ENCODE measurements at places on chromosomes 4 and X. TPM values are rescaled to one million over a fixed set of nuclear protein-coding genes. Genes with fewer than 3 reads are reported as not detected.

DNA sequence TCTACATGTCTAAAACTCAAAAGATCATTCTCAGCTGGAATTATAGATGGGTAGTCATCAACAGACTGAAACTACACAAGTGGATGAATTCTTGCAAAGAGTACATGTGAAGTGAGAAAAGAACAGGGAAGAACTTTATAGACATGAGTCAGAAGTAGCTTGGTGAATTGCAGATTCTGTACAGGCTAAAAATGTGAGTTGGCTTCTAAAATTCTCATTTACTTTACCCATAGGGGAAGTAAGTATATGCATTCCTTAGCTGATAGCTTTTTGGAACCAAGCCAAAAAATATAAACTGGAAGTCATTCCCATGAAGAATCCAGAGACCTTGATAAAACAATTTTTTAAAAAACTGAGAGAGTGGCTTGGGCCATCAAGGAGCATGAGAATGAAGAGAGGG, 584.2 kb upstream of the FTHL17 start:
- DNase-seq, result no peak

GRCh38 chrX:13658602-13659001, 5.7 kb downstream of the TCEANC start:
- no peak for DNase-seq

DNA sequence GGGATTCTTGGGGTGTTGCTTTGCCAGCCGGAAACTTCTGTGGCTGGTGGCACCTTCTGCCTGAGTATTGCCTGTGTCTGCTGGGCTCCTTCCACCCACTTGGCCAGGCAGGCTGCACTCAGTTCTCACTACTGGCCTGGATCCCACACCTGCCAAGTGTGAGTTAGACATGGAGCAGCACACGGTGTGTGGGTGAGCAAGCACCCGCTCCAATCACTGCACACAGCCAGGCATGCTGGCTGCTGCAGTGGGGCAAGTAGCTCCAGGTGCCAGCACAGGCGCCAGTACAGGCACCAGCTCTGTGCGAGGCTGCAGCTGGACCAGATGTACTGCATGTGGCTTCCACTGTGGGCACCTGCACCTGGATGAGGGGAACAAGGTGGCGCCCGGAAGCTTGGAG, 23.9 kb downstream of the DCUN1D4 start:
- DNase-seq, result no peak

DNA sequence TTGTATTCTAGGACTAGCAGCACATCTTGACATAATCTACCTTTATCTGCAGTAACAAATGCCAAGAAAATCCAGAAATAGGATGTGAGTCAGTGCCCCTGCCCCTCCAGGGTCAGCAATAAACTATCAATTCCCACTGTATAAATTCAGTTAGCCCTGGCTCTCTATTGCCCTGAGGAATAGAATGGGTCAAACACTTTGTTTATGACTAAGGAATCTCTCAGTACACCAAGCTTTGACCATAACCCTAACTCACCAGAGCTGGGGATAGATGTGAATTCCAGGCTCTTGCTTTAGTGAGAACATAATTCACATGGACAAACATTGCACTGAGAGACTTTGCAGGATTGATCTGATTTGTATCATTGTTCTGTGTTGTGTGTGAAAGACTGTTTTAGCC, 82.3 kb downstream of the CXXC4 start:
- DNase-seq, result no peak

DNA sequence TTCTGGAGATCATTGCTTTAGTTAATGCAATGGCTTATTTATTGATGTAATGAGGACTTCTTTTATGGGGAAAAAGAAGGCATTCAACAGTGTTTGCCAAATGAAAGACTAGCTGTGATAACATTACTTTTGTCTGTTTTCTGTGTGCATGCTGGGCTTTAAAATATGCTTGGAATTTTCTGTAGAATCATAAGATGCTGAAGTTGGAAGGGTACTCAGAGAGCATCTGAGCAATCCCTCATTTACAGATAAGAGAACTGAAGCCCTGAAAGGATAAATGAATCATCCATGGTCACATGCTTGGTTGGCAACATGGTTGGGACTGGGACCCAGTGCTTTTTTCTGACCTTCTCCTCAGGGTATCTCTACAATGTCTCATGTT, 31.4 kb upstream of the PITX2 start:
- DNase-seq, result no peak

GRCh38 chrX:49247346-49247745, 12.1 kb downstream of the CCDC22 start:
- DNase-seq, result no peak

GRCh38 chr4:16125571-16126445, 42.0 kb upstream of the PROM1 start:
- no peak for DNase-seq

GRCh38 chrX:15973946-15974345, 119.3 kb upstream of the AP1S2 start:
- no peak for DNase-seq

GRCh38 chr4:180081072-180081471, 2162.1 kb upstream of the TENM3 start:
- no peak for DNase-seq

DNA sequence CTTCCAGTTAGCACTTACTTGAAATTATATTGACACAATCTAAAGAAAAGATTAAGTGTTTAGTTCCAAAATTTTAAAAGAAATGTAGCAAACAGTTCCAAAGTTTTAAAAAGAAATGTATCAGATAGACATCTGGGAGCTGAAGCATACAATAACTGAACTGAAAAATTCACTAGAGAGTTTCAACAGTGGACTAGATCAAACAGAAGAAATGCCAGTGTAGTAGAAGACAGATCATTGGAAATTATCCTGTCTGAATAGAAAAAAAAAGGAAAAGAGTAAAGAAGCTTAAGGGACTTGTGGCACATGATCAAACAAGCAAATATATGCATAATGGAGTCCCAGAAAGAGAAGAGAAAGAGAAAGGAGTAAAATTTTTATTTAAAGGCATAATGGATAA, 261.4 kb downstream of the LAS1L start:
- DNase-seq, result no peak

DNA sequence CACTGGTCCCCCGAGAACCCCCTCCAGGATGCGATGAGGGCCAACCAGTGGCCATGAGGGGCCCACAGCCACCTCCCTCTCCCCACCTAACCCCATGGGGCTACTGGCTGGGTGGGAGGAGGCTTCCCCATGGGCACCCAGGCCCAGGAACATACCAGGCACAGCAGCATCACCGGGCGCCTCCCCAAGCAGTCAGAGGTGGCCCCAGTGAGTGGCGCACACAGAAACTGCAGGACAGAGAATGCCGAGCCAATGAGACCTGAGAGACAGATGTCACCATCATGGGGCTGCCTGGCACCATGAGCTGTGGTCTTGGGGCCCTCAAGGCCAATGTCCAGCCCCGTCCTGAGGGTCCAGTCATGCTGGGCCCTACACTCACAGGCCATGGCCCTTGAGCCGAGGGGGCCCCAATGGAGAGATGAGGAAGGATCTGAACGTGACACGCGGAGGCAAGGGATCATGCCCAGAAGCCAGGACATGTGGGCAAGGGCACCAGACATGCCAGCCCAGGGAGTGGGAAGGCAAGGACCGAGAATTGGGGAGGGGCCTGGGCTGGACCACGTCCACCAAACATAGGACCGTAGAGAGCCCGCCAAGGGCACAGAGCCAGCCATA, 30.1 kb downstream of the NOP14 start:
- DNase-seq, result no peak

DNA sequence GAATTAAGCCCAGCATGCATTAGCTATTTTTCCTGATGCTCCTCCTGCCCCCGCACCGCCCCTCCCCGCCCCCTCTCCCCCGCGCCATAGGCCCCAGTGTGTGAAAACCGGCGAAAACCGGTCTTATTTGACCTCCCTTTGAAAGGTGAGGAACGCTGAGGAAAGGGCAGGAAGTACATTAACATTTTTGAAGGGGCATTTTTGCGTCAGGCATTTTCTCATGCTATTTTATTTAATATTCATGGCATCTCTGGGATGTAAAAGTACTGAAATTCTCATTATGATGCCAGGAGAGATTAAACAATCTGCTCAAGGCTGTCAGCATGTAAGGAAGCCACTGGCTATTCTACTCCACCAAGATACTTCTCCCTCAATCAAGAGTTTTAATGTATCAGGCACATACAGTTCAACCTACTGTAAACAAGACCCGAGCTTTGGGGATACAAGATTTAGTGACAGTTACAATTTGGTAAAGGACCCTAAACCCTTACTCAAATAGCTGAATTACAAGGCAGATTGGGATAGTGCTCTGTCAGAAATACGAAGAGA, 1.2 kb upstream of the NMU start:
- no peak for DNase-seq

The NUDT9 gene
- 56.9 TPM for total RNA-seq

The GRXCR1 gene
- total RNA-seq, result not detected

The WDFY3 gene
- total RNA-seq, result 102 TPM

The PCDH11X gene
- 0.06 TPM for total RNA-seq

Data from mucosa of gallbladder (tissue), 1 donor.